Kidney glomerular epithelial cell (primary cell): ENCODE measurements at places on chromosomes 12 and 14.
A peak's percentile ranks its signal among the peaks of the same experiment; 100 is the strongest.

DNA sequence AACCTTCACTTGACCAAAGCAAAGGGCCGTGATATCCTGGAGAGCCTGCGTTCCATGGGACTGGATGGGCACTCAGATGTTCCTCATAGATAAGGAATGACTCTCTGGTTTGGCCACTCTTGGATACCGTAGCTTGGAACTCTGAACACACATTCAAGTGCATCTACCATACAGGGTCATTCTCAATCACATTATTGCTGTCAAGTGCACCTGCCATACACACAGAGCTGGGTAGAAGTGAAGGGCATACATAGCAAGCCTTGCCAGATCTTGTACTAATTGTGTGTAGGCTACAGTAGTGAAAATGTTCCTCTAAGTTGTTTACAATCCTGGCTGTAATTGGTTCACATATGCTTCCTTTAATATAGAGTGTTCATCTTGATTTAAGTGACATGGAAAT, 58.3 kb downstream of the PELI2 start:
- DNase-seq: no peak

- no peak for DNase-seq
Measured at GRCh38 chr12:95851606-95852005, 7.1 kb upstream of the SNRPF start.

DNA sequence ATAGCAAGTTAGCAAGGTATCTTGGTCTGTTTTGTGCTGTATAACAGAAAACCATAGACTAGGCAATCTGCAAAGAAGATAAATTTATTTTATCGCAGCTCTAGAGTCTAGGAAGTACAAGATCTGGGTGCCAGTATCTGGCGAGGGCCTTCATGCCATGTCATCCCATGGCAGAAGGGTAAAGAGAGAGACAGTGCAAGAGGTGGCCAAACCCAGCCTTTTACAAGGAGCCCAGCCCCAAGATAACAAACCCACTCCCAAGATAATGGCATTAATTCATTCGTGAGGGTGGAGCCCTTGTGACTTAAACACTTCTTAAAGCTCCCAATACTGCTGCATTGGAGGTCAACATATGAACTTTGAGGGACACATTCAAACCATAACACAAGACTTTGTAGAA, 16.9 kb downstream of the RPS29 start:
- no peak for DNase-seq

GRCh38 chr14:21145437-21145836, 10.4 kb downstream of the OR5AU1 start:
- no peak for DNase-seq

DNA sequence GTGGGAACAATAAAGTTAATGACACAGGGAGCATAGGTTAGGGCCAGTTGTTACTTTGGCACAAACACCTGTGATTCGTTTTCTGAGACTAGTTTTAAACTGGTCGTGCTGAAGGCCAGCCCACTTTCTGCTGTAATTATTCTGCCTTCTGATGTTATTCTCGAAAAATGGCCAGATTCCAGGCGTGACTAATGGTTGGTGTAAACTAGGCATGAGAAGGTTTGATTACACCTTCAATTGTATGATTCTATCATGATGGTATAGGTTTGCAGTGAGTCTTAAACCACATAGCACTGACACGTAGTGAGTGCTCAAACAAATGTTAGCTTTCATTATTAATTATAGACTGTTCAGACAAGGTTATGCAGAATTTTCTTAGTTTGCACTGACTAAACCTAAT, 39.0 kb downstream of the CKB start:
- peak; percentile 20 for DNase-seq

DNA sequence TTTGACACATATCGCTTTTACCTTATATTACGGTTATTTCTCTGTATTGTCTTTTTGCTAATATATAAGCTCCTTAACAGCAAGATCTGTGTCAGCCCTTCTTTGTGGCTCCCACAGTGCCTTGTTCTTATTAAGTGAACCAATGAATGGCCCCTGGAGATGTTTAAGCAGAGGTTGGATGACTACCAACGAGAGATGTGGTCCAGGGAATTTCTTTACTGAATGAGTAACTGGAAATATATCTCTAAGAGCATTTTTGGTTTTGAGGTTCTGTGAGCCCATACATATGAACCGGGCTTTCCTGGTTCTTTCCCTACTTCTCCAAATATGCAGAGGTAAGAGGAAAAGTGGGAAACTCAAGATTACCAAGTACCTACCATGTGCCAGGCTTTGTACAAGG, 23.5 kb downstream of the CALCOCO1 start:
- DNase-seq: peak; percentile 3

DNA sequence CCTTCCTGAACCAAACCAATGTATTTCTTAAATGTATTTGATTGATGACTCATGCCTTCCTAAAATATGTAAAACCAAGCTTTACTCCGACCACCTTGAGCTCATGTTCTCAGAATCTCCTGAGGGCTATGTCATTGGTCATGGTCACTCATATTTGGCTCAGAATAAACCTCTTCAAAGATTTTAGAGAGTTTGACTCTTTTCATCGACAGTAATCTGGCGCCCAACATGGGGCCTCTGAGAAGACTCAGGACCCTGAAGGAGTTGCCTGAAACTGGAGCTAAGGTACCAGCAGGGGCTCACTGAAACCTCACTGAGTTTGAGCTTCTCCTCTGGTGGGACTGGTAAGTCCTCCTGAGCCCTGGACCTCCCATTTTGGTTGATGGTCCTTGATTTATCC, 17.2 kb upstream of the PSMC1 start:
- DNase-seq: no peak

- no peak for DNase-seq
Measured at GRCh38 chr12:98109266-98109665, 406.1 kb upstream of the TMPO start.

- no peak for DNase-seq
Measured at GRCh38 chr12:100114574-100114973, 28.1 kb downstream of the BLTP3B start.

DNA sequence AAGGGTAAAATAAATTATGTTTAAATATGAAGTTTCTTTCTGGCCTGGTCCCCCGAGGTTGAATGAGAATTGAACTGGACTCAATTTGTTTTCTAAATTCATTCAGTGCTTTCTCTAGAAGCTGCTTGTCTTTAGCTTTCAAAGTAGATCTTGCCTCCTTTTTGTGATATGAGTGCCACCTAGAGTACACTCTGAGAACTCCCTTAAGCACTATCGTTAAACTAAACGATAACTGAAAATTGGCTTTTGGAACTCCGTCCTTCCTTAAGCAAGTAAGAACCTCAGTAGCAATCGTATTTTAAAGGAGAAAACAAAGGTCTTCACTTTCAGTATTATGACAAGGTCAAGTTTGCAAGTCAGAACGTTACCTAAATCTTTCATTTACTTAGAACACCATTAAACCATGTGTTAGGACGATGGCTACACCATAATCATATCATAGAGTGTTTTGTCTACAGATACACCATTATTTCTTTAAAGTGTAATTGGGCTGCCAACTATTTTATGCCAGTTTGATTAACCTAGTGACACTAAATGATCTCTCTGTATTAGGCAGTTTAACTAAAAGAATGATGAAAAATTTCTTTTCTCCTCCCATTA, 364.8 kb downstream of the SNAPC1 start:
- DNase-seq: peak; percentile 78

DNA sequence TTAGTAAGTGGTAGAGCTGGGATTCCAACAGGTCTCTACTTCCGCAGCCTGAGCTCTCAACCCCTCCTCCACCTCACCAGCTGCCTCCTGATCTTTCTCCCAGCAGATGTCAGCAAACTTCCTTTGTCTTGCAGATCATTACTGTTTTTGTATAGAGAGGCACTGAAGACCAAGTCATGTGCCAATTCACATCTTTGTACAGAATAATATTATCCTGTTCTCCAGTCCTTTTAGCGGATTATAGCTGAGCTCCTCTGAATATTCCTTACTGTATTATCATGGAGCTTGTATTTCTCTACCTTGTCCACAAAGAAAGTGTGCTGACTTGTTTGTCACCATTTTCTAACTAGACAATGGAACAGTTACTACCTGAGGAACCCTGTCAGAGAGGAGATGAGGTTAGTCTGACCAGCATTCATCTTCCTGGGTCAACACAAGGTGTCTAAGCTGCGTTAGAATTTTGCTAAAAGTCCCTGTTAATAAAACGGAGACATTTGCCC, 142.3 kb upstream of the ARHGAP5 start:
- DNase-seq: peak; percentile 88

DNA sequence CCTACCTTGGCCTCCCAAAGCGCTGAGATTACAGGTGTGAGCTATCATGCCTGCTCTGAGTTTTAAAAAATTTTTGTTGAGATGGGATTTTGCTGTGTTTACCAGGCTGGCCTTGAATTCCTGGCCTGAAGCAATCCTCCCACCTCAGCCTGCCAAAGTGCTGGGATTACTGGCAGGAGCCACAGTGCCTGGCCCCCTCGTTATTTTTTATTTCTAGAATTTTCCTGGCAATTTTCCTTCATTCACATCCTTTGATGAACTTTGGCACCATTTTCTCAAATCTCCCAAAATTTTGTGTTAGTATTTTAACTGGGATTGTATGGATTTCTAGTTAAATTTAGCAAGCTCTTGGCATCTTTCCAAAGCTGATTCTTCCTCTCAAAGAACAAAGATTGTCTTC, 24.6 kb upstream of the SCARB1 start:
- DNase-seq: no peak

GRCh38 chr14:74606727-74607126, 5.3 kb downstream of the LTBP2 start:
- DNase-seq: no peak

DNA sequence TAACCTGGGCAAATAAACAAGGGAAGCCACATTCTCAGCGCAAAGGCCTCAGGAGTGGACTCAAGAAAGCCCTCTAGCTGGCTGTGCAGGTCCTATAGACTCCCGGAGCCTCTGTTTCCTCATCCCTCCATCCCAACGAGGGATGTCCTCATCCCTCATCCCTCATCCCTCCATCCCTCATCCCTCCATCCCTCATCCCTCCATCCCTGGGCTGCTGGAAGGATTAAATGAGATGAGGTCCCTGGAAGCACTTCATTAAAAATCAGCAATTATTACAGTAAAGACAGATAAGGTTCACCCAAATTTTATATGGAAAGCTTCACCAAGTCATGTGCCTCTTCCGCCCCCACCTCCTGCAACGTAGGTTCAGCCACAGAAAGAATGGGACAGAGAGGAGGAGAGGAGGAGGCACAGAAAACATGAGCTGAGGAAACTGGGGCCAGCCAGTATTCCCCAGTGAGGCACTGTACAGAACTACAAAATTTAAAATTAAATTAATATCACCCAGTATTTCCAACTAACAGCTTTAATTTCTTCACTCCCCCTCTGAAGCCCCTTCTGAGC, 4.8 kb downstream of the ITPK1 start:
- no peak for DNase-seq

- DNase-seq: no peak
Measured at GRCh38 chr14:102779574-102780315, 2.5 kb downstream of the TRAF3 start.
